Hypothalamus (tissue), 51 donors: ENCODE measurements at places on chromosomes 5 and 9.

DNA sequence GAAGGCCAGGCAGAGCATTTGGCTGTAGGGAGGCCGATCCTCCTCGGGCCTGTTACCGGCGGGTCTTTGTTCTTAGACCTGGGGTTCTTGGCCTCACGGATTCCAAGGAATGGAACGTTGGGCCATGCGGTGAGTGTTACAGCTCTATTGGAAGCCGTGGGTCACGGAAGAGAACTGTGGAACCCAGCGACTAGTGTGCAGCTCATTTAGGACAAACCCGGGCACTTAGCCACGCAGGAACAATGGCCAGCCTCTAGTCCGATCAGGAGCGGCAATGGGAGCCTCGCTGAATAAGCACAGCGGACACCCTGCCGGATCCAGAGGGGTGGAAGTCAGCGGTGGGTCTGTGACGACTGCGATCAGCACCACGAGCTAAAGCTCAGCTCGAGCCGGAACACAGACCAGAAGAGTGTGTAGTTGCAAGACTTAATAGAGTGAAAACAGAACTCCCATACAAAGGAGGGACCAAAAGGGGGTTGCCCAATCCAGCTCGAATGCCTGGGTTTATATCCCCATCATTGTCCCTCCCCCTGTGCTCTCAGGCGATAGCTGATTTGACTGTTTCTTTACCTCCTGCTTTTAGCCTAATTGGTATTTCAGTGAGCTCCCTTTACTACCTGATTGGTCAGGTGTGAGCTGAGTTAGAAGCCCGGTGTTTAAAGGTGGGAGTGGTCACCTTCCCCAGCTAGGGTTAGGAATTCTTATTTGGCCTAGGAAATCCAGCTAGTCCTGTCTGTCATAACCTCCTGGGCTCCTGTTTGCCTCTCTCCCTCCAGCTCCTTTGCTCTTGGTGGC, 53.7 kb upstream of the RPL26L1 start:
- peak; percentile 60 for DNase-seq

- DNase-seq: no peak
Measured at GRCh38 chr9:137146527-137146918, 7.6 kb downstream of the GRIN1 start.

DNA sequence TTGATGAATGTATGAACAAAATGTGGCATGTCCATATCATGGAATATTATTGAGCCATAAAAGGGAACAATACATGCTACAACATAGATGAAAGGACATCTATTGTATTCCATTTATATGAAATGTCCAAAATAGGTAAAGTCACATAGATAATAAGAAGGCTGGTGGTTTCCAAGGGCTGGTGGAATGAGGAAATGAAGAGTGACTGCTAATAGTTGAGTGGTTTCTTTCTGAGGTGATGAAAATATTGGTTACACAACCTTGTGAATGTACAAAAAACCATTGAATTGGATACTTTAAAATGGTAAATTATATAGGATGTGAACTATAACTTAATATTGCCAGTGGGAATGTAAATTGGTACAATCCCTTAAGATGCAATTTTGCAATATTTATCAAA, 5.2 kb downstream of the ARSB start:
- no peak for DNase-seq

DNA sequence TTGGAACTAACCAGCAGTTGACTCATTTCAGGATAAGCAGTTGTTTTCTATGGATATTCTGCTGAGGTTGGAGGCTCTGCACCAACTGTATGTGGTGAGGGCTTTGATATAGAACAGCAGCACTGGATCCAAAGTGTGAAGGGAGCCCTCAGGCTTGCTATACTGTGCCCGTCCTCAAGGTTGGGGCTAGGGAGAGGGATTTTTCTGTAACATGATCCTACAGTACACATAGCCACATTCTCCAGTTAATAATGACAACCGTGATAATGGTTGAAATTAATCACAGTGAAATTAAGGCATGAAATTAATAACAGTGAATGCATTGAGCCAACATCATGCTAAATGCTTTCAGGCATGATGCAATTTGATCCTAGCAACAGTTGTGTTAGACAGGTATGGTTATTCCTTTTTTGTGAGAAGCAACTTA, 36.7 kb downstream of the ARHGAP26 start:
- no peak for DNase-seq

DNA sequence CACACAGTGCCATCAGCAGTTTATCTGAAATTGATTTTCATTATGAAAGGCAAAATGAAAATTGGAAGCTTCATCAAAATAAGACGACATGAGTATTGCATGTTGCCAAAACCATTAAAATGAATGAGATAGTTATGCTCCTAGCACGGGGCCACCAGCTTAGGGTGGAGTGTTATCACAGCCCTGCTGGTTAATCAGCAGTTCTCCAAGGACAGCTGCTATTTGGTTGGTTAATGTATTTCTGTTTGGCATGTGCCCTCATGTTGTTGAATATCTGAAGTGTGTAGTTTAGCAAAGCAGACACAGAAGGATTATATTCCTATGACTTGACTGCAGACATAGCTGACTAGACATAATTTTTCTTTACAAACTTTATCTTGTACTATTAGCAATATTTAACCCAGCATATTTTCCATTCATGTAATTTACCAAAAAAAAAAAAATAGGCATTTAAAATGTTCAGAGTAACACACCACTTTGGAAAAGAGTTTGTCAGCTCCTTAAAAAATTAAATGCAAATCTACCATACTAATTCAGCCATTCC, 98.6 kb upstream of the PIK3R1 start:
- DNase-seq: no peak

- DNase-seq: no peak
Measured at GRCh38 chr5:124872615-124873014, 126.2 kb upstream of the ZNF608 start.

DNA sequence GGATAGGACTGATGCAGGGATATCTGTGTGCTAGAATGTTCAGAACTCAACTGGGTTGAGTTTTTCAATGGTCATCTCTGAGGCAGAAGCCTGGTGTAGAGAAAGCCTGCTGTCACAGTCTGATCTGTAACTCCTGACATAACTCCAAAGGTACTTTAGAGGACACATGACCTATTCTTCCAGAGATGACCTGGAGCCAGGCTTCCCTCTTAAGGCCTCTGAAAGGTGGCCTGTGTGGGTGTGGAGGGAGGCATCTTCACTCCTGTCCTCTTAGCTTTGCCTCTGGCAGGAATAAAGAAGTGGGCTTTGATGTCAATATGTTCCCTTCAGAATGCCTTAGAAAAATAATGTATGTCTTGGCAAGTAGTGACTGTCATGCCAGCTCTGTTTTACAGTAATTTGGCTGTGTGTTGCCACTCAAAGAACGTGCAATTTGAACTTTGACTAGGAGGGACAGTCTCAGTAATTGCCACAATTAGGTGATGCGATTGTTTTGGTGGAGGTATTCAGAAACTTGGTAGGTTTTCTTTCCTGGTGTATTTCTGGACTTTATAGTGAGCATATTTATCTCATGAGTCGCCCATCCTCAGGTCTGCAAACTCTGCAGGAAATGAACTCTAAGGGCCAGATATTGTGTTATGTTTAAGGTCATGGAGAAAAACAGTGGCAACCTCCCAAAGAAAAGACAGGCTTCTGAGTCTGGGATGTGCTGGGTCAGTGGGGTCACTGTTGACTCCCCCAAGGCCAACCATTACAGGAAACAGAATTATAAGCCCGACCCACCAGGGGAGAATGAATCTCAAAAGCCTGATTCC, 3.2 kb upstream of the C5orf63 start:
- DNase-seq: no peak

DNA sequence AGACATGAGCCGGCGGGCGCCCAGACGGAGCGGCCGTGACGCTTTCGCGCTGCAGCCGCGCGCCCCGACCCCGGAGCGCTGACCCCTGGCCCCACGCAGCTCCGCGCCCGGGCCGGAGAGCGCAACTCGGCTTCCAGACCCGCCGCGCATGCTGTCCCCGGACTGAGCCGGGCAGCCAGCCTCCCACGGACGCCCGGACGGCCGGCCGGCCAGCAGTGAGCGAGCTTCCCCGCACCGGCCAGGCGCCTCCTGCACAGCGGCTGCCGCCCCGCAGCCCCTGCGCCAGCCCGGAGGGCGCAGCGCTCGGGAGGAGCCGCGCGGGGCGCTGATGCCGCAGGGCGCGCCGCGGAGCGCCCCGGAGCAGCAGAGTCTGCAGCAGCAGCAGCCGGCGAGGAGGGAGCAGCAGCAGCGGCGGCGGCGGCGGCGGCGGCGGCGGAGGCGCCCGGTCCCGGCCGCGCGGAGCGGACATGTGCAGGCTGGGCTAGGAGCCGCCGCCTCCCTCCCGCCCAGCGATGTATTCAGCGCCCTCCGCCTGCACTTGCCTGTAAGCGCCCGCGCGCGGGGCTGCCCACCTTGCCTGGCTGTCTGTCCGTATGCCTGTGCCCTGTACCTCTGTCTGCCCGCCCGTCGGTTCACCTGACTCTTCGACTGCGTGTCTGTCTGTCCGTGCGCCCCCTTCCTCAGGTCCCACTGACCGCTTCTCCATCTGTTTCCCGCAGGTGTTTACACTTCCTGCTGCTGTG, 412 bp downstream of the FGF18 start:
- DNase-seq: no peak

GRCh38 chr5:151039665-151040064, 19.3 kb downstream of the GPX3 start:
- DNase-seq: no peak

- no peak for DNase-seq
Measured at GRCh38 chr5:132961887-132962286, 1.5 kb downstream of the AFF4 start.

GRCh38 chr5:10584714-10585517, 21.0 kb downstream of the ANKRD33B start:
- no peak for DNase-seq

DNA sequence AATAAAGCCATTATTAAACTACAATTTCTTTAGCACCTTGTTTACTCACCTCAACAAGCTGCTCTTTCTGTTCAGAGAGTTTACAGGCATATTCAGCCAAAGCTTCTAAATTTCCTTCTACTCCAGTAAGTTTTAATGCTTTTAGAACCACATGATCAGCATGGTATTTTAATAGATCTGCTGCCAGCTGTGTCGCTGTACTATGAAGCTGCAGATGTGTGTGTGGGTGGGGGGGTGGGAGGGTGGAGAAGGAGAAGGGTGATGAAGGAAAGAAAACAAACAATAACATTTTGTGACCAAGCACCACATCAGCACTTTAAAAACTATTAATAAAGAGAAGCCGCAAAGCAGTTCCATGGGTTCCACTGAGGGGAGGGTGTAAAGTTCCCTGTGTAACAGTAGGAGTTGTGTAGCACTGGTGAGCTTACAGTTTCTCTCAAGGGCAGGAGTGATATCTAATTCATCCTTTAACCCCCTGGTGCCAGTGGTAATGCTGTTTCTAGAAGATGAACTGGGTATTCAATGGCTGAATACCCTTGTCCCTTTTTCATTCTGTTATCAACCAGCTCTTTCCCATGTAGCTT, 38.5 kb downstream of the ABITRAM start:
- DNase-seq: no peak

DNA sequence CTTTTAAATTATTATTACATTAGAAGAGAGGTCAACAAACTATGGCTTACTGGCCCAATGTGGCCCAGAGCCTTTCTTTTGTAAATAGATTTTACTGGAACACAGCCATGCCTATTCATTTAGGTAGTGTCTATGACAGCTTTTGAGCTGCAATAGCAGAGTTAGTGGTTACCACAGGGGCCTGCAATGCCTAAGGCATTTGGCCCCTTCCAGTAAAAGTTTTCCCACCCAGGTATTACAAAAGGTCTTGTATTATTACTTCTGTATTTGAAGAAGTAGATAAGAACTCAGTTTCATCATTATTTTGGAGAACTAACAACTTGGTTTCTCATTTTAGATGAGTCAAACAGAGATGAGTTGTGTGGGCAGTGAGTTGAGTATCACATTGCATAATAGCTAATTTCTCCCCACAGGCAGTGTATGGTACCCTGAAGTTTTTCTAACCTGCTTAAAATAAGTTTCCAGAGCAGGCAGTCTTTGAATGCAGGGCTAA, 9.5 kb downstream of the MTRR start:
- no peak for DNase-seq

DNA sequence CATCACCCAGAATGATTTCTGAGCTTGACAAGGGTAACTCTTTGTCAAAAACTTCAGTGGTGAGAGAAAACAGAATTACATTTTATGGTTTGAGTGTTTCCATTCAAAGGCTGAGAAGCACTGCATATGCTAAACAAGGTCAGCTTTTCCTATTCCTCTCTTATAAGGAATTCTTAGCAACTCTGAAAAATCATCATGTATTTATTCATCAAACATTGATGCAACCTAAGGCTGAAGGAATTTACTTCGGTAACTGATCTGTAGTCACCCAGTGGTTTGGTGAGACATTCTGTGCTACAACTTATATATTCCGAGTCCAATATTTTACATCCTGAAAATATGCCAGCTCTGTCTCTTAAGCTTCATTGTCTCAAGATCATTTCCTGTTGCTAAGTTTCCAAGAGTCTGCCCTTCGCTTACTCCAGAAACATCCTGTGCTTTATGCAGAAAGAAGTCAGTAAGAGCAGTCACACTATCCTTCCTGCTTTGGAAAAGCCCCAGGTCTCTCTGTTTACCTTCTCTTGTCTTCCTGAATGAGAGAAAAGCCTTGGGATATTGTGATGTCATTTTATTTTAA, 176.6 kb upstream of the TBCA start:
- DNase-seq: no peak

- DNase-seq: no peak
Measured at GRCh38 chr5:166086568-166086967, 2204.9 kb upstream of the WWC1 start.

- DNase-seq: no peak
Measured at GRCh38 chr9:36598273-36598672, 25.6 kb downstream of the MELK start.

DNA sequence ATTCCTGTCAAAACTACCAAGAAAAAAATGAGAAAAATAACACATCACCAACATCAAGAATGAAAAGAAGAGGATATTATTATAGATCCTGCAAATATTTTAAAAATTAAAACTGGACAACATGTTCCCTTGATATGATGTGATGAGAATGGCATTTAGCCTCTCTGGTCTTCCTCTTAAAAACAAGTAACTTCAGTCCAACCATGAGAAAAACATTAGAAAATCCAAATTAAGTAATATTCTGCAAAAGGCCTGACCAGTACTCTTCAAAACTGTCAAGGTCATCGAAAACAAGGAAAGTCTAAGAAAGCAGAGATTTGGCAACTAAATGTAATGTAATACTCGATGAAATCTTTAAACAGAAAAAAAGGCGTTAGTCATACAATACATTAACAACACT, 167.1 kb upstream of the SNX2 start:
- DNase-seq: no peak

DNA sequence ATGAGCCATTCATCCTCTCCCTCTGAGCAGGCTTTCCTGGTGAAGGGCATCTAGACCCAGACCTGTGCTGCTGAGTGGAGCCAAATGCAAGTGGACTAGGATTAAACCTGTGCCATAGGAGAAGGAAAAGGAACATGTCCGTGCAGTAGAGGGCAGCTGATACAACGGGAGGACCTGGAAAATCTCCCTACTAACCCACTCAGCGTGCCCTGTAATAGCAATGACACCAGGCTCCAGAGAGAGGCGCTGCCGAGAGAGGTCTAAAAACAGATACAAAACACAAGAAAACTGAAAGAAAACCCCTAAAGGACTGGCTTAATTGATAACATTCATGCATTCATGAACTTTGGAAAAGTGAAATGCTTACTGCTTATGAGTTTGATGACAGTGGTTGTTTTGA, 60.8 kb downstream of the PFDN1 start:
- DNase-seq: no peak

GRCh38 chr9:3502560-3503398, 23.0 kb downstream of the RFX3 start:
- no peak for DNase-seq
